RKO (cell line): ENCODE measurements at places on chromosomes 11 and 22.

DNA sequence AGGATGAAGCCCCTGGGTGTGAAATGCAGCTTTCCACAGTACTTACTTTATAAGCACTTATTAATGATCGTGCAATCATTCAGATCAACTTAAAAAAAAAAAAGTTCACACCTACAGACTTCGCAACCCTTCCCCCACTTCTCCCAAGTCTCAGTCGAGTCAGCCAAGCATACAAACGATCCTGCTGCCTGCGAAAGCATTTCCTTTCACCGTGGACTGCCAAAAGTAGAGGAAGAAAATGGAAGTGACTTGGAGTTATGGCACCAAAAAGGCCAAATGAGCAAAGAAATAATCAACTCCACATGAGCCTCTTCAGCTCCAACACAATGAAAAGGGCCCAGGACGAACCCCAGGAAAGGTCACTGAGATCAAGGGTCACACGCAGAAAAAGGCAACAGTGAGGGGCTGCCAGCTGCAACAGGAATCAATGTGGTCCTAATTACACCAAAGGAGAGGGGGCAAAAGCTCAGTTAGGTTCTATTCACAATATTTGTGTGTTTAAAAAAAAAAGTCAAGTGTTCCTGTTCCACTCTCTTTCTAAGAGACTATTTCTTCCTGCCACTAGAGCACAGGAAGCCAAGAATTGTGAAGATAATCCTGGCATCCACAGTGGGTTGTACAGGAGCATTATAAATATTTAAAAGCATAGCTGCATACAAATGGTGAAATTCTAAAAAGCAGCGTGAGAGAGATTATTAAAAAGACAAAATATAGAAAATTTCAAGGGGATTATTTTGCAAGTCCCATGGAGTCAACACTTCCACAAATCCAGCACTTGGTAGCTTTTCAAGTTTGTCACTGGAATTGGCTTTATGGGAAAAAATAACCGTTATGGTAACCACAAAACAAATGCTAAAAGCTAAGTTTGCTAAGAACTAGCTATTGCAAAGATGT is 28.4 kb downstream of the CDON start:
- no peak for DNase-seq

DNA sequence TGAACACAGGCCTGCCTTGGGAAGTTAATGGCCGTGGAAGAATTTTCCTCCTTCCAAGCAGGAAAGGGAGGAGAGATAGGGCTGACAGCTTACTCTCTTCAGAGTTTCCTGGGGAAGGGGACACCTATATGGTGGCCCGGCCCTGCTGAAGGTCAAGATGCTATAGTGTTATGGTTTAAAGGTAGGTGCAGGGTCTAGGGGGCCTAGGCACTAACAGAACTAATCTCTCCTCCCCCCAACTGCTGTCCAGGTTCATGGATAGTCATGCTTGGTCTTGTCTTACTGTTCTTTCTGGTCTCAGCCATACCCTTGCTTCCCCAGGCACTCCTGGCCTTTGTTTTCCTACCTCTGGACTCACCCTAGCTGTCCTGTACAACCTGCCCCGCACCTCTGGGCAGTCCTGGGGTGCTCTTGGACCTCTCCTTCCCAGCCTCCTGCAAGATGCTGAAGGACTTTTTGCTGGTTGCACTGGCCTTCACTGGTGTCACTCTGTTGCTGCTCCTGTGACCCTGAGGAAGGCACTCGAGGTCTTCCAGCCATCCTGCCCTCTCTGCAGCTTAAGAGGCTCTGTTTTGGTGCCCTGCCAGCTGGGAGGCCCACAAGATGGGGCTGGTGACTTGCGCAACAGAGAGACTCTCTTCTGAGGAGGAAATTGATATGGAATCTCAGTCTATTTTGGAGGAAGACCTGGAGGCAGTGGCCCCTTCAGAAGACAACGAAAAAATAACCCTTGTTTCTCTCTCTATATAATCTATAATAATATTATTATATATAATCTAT is 17.9 kb downstream of the SEC14L3 start:
- DNase-seq, result no peak

DNA sequence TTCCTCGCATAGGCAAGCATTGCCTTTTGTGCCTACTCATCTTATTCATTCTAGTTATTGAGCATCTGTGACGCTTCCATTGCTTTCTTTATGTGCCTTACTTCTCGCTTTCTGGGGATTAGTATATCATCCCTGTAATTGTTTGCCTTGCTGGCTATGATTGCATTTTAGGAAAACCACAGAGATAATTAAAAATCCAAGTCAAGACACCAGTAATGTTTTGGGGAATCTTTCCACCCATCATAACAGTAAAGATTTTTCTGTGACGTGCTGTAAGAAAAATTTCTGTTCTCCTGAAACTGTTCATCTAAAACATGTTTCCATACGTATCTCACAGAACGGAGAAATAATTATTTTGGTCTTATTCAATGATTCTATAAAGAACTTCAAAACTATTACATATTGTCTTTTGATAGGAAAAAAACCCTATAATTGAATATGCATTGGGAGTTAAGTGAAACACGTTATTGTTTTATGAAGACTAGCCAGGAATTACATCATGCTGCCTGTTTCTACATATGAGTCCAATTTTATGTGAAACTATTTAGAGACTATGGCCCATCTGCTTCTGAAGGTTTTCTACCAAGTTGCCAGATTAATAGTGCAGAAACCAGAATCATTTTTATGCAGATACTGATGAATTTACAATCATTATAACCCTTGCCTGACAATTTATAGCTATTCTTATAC is 133.7 kb upstream of the FIBIN start:
- no peak for DNase-seq

DNA sequence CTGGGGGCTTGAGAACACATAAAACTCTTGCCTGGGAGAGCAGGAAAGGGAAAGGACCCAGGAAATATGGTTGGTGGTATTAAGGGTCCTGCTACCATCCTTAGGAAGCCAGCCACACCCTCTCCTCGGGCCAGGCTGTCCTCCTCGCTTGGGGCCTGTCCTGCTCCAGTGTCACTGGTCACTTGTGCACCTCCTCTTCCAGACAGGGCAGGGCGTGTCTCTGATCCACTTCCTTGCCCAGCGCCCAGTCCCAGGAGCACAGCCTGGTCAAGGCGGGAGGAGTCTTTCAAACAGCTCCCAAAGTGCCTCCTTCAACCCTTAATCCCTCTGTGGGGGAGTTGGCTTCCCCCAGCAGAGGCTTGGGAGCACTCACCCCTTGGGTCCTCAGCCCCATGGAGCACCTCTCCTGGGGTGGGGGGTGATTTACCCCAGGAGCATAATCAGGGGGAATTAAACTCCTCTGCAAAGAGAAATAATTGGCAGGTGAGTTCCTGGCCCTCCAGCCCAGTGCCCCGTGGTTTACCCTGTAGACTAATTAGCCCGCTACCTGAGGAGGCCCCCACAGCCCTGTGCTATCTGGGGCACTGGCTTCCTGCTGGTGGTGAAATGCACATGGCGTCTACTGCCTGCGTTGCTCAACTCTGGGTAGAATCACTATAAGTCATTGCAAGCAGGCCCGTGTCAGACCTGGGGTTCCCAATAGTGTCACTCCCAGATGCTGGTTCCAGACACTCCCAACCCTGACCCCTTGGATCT is 8.0 kb downstream of the TMPRSS6 start:
- no peak for DNase-seq

- no peak for DNase-seq
Measured at GRCh38 chr11:62435846-62436660, 17.2 kb downstream of the SCGB1A1 start.

GRCh38 chr22:38176170-38176741 is 5.4 kb downstream of the PLA2G6 start:
- no peak for DNase-seq

- DNase-seq, result no peak
Measured at GRCh38 chr22:27135031-27135981, 477.9 kb downstream of the MIAT start.

DNA sequence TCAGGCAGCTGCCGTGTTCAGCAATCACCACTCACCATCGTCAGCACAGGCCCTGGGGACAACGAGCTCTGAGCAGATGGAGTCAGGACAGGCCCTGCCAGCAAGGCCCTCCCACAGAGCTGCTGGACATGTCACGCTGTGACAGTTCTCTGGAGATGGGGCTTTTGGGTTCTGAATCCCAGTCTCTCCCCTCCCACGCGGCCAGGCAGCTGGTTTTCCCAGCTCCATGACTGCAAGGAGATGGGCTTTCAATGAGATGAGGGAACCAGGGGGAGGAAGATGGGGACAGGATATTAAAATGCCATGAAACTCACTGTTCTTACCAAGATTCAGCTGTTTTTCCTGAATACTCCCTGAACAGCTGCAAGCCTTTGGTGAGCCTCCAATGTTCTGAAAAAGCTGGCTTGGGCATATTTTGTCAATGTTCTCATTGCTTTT is 305.9 kb downstream of the BRD1 start:
- no peak for DNase-seq

DNA sequence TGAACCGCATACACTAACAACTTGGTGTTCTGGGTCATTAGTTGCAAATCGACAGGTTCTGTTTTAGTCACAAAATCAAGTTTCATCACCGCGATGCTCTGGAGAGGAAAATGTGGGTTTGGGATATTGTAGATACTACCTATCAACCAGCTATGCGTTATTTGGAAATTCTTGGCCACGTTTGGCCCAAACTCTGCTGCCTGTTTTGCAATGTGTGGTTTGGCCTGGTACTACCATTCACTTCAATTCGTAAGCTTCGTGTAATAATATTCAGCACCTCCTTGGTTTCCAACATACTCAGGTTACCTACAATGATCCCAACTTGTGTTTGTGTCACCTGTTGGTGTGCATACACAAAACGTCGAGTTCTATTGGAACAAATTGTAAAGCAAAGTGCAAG is 16.2 kb upstream of the ACER3 start:
- DNase-seq, result no peak

GRCh38 chr11:68328374-68329091 is 16.1 kb downstream of the LRP5 start:
- DNase-seq, result no peak

DNA sequence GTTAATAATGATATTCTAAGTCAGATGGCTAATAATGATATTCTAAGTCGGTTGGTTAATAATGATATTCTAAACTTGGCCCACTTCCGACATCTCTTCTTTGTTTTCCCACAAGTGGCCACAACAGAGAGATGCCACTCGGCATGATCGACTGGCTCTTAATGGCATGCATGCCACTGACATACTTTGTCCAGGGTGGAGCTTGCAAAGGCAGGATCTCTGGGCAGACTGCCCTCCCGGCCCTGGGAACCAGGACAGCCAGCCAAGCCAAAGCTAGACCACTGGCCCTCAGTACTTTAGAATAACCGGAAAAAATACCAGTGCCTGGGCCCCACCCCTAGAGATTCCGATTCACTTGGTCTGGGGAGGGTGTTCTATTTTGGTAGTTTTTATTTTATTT is 78.1 kb downstream of the KIAA1671 start:
- no peak for DNase-seq

GRCh38 chr22:33932997-33933396 is 12.7 kb upstream of the LARGE1 start:
- DNase-seq, result no peak

DNA sequence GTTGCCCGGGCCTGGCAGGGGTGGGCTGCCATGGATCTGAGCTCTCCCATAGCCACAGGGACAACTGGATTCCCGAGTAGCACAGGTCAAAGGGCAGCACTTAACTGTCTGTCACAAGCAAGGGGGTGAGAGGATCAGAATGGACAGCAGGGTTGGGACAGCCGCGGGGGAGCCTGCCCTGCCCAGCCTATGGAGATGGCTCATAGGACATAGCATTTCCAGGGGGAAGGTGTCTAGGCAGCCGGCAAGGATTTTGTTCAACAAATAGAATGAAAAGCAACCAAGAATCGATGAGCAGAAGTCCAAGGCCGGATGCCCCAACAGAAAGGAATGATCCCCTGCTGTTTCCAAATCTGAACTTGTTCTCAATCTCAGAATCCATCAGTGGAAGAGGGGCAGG is 92.9 kb downstream of the RPS6KA4 start:
- DNase-seq, result no peak

DNA sequence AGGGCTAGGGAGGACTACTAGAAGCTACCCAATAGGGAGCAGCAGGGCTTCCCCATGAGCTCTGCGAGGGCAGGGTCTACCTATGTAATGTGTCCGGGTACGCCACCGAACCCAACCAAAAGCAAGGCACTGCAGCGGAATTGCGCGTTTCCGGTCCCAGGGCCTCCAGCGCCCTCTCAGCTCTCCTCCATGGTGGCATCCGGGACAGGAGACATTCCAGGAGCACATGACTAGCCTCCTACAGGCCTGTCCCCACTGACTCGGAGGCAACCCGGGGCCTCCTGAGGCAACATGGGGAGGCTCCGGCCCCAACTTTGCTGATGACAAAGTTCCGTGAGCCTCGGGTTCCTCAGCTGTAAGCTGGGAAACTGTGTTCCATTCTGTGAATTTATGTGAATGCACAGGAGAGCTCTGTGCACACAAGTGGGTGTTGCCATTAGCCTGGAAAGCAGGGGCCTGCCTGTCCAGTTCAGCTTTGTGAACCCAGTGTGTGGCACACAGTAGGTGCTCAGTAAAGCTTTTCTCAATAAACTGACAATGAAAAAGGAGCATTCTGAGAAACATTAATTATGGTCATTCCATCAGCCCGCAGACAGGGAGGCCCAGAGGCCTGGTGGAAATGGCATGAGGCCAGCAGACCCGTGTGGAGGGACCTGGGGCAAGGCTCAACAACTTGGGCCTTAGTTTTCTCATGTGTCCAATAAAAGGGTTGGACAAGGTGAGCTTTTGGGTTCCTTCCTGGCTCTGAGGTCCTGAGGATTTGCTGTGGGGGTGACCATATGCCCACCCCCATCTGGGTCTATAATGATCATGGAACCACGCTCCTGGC is 50.3 kb downstream of the CHRDL2 start:
- DNase-seq, result no peak

- DNase-seq, result no peak
Measured at GRCh38 chr11:85685820-85686459, at the start of gene CCDC89. CCDC89 (minus strand) TSS chr11:85686195; CDS start chr11:85686130, 65 bp downstream.

GRCh38 chr22:32603651-32604540 is 129.3 kb downstream of the FBXO7 start:
- DNase-seq, result no peak

DNA sequence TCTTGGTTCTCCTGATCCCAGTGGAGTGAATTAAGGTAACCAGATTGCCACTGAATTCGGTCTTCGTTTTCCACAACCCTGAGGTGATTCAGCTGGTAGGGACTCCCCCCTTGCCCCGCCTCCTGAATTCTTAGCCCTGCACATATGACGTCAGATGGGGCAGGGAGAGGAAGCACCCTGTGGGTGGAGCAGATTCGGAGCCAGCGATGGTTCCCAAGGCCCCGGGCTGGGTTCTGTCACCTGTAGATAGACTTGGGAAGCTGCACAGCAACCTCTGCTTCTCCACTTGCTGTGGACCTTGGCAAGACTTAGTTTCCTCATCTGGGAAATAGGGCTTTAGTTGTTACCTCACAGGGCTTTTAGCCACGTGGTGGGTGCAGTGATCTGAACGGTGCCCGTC is 67.8 kb downstream of the CTTN start:
- DNase-seq, result peak; percentile 31

- DNase-seq, result no peak
Measured at GRCh38 chr22:20146777-20147176, 4.1 kb downstream of the CCDC188 start.

- no peak for DNase-seq
Measured at GRCh38 chr11:12540075-12540680, 134.0 kb upstream of the TEAD1 start.

GRCh38 chr22:42327462-42328129 is 57.1 kb upstream of the TCF20 start:
- no peak for DNase-seq

- no peak for DNase-seq
Measured at GRCh38 chr22:50544078-50544745, 1.5 kb upstream of the KLHDC7B start.

GRCh38 chr11:132220474-132220873 is 850.1 kb downstream of the NTM start:
- no peak for DNase-seq

- no peak for DNase-seq
Measured at GRCh38 chr11:119853581-119854360, 124.8 kb upstream of the NECTIN1 start.
